ENCODE measurements at places on chromosomes 2 and 18. TPM values are rescaled to one million over a fixed set of nuclear protein-coding genes. Genes with fewer than 3 reads are reported as not detected.

The DOK6 gene
- total RNA-seq, result not detected

The RELCH gene
- total RNA-seq, result 41.2 TPM

The RAMP1 gene
- 0.64 TPM for total RNA-seq

The CXCR2 gene
- 0.15 TPM for total RNA-seq

The GKN1 gene
- total RNA-seq, result not detected

The CNDP2 gene
- total RNA-seq, result 141 TPM

The ATP6V1C2 gene
- not detected for total RNA-seq

The TRABD2A gene
- total RNA-seq, result 30.2 TPM

- no peak overlapping the region for H3K27ac ChIP-seq
- no peak for DNase-seq
- H3K36me3 ChIP-seq, result no peaks in the 10 kb centered on the region
- no peak overlapping the region for H3K4me3 ChIP-seq
These were observed 3.3 kb downstream of the KCNIP3 start for GRCh38 chr2:95300450-95300849.

GRCh38 chr2:169294001-169294675 lies 68.2 kb downstream of the LRP2 start:
- peaks cover 23% of the 10 kb centered on the region for H3K27me3 ChIP-seq
- no peaks in the 10 kb centered on the region for H3K36me3 ChIP-seq
- H3K4me1 ChIP-seq, result no peaks in the 10 kb centered on the region
- H3K27ac ChIP-seq, result no peak overlapping the region

DNA sequence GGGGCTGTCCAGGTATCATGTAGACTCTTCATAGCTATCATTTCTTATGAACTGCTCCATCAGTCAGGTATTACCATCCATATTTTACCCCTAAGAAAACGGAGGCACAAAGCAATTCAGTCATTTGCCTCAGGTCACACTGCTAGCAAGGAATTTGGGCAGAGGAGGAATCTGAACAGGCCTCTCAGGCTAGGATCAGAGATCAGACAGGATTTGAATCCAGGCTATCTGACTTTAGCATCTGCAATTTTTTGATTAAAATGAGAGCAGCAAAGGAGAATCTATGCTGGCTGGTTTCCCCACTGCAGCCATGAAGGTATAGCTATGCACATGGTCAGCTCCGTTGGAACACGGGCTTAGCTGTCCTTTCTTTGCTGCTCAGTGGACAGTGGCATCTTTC lies 60.1 kb downstream of the TACR1 start:
- no peaks in the 10 kb centered on the region for H3K4me1 ChIP-seq
- H3K27me3 ChIP-seq, result peaks cover 16% of the 10 kb centered on the region
- no peak overlapping the region for H3K27ac ChIP-seq
- H3K36me3 ChIP-seq, result no peaks in the 10 kb centered on the region
- H3K4me3 ChIP-seq, result no peak overlapping the region

GRCh38 chr2:7437716-7438632 lies 520.8 kb downstream of the RNF144A start:
- peak overlapping the region; percentile 57 for H3K4me3 ChIP-seq
- no peaks in the 10 kb centered on the region for H3K27me3 ChIP-seq

- H3K4me3 ChIP-seq, result no peak overlapping the region
- H3K36me3 ChIP-seq, result no peaks in the 10 kb centered on the region
- DNase-seq, result no peak
- no peaks in the 10 kb centered on the region for H3K4me1 ChIP-seq
- peaks cover 8% of the 10 kb centered on the region for H3K27me3 ChIP-seq
These were observed 104.1 kb upstream of the OTOS start for GRCh38 chr2:240244543-240244942.

GRCh38 chr2:64837925-64838641 lies 151.1 kb upstream of the SLC1A4 start:
- H3K4me1 ChIP-seq, result peaks cover 10% of the 10 kb centered on the region
- DNase-seq, result no peak
- no peak overlapping the region for H3K27ac ChIP-seq
- no peaks in the 10 kb centered on the region for H3K36me3 ChIP-seq
- peaks cover 9% of the 10 kb centered on the region for H3K27me3 ChIP-seq
- H3K4me3 ChIP-seq, result no peak overlapping the region

DNA sequence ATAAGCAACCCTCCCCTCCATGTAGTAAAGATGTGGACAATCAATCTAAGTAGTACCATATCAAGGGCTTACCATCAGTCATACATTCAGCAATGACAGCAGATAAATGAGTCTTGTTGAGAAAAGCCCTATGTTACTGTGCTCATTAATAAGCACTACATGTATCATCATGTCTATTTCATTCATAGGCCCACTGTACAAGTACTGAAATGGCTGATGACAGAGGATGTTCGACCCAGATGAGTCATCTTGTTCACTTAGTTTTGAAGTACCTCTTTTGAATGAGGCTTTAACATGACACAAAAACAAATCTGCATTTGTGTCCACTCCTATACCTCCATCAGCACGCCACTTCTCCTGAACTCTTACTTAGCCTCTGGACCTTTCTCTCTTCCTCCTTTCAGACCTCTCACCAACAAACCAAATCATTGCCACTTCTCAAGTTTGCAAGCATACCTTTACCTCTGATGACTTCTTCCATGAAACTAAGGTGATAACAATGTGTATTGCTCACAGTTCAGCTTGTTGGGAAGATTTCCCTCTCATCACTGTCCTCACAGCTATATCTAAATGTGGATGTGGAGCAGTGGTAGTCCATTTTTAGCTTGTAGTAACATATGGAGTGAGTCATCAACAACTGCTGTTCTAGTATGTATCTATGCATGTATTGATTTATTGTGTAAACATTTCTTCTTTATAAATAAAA lies 921.0 kb upstream of the SLC39A10 start:
- no peak for DNase-seq
- no peak overlapping the region for H3K4me3 ChIP-seq
- H3K27ac ChIP-seq, result no peak overlapping the region

DNA sequence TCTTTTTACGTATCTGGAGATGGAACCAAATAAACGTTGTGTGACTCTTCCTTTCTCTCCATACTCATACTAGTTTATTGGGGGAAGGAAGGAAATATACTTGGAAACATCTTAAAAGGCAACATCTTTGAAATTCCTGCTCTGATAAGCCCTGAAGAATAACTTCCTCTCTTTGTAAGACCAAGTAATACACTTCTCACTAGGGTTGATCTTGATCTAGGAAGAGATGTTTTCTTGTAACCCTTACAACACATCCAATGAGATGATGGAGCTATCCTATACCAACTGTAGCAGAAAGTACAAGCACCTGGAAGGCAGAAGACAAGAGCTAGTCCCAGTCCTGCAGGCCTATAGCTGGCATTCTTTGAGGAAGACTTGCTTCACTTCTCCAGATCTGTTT lies 2.0 kb downstream of the ANKRD44 start:
- no peak for DNase-seq
- peaks cover 37% of the 10 kb centered on the region for H3K36me3 ChIP-seq
- peak overlapping the region; percentile 93 for H3K27ac ChIP-seq
- H3K27me3 ChIP-seq, result no peaks in the 10 kb centered on the region

DNA sequence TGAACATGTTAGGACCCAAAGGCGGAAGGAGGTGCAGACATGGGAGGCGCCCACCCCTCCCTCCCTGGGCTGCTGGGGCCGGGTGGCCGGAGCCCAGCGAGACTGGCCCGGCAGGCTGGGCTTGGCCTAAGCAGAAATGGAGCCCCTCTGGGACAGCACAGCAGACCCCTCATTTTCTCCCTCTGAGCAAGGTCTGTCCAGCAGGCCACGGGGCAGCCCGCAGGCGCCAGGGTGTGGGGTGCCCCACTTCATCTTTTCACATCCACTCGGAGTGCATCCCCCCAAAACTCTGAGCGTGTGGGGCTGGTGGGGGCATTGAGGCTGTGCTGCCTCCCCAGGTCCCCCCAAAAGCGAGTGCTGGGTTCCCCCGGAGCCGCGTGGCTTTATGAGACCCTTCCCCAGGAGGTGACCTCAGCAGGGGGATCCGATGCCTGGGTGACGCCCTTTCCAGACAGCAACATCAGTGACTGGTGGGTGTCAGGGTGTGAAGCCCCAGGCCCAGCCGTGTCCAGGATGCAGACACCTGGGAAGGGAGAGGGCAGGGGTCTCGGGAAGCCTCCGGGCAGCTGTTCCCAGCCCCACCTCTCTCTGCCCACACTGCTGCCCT lies 36.7 kb upstream of the GPC1 start:
- peaks cover 8% of the 10 kb centered on the region for H3K4me1 ChIP-seq
- no peak overlapping the region for H3K4me3 ChIP-seq
- no peak overlapping the region for H3K27ac ChIP-seq
- no peak for DNase-seq

GRCh38 chr18:37705016-37705415 lies 139.4 kb upstream of the CELF4 start:
- no peaks in the 10 kb centered on the region for H3K4me1 ChIP-seq
- DNase-seq, result no peak
- H3K36me3 ChIP-seq, result no peaks in the 10 kb centered on the region
- no peaks in the 10 kb centered on the region for H3K27me3 ChIP-seq
- H3K4me3 ChIP-seq, result no peak overlapping the region

DNA sequence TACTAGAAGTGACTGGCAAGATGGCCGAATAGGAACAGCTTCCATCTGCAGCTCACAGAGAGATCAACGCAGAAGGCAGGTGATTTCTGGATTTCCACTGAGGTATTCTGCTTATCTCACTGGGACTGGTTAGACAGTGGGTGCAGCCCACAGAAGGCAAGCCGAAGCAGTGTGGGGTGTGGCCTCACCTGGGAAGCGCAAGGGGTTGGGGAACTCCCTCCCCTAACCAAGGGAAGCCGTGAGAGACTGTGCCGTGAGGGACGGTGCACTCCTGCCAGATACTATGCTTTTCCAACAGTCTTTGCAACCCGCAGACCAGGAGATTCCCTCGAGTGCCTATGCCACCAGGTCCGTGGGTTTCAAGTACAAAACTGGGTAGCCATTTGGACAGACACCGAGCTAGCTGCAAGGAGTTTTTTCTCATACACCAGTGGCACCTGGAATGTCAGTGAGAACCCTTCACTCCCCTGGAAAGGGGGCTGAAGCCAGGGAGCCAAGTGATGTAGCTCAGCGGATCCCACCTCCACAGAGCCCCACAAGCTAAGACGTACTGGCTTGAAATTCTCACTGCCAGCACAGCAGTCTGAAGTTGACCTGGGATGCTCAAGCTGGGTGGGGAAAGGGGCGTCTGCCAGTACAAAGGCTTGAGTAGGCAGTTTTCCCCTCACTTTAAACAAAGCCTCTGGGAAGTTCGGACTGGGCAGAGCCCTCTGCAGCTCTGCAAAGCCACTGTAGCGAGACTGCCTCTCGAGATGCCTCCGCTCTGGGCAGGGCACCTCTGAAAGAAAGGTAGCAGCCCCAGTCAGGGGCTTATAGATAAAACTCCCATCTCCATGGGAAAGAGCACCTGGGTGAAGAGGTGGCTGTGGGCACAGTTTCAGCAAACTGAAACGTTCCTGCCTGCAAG lies 40.1 kb downstream of the PLEK start:
- H3K27ac ChIP-seq, result no peak overlapping the region
- peaks cover 46% of the 10 kb centered on the region for H3K36me3 ChIP-seq
- no peak for DNase-seq

- H3K4me3 ChIP-seq, result no peak overlapping the region
- no peaks in the 10 kb centered on the region for H3K36me3 ChIP-seq
- peaks cover 3% of the 10 kb centered on the region for H3K4me1 ChIP-seq
- H3K27ac ChIP-seq, result no peak overlapping the region
- H3K27me3 ChIP-seq, result no peaks in the 10 kb centered on the region
These were observed 171.6 kb downstream of the MBD2 start for GRCh38 chr18:54052732-54053429.

DNA sequence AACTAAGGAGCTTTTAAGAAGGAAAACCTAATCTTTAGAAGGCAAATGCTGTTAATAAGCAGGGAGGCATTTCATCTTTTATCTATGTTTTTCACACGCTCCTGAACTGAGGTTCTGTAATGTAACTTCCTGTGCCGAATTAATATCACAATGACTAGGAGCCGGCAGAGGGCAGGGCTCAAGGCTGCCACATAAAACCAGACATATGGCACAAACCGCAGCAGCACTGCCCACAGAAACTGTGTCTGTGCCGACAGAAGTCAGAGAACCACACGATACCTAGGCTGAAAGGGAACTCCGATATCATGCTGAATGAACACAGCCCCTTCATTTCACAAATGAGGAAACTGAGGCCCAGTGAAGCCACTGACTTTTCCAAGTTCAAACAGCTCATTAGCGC lies 112.1 kb downstream of the EIPR1 start:
- H3K4me1 ChIP-seq, result peaks cover 2% of the 10 kb centered on the region
- no peak overlapping the region for H3K27ac ChIP-seq
- H3K36me3 ChIP-seq, result peaks cover 3% of the 10 kb centered on the region
- no peak overlapping the region for H3K4me3 ChIP-seq

- H3K27me3 ChIP-seq, result peaks cover 43% of the 10 kb centered on the region
- DNase-seq, result no peak
- H3K4me3 ChIP-seq, result no peak overlapping the region
- H3K27ac ChIP-seq, result no peak overlapping the region
- no peaks in the 10 kb centered on the region for H3K36me3 ChIP-seq
These were observed 130.6 kb upstream of the ATP5MC3 start for GRCh38 chr2:175312137-175312536.

DNA sequence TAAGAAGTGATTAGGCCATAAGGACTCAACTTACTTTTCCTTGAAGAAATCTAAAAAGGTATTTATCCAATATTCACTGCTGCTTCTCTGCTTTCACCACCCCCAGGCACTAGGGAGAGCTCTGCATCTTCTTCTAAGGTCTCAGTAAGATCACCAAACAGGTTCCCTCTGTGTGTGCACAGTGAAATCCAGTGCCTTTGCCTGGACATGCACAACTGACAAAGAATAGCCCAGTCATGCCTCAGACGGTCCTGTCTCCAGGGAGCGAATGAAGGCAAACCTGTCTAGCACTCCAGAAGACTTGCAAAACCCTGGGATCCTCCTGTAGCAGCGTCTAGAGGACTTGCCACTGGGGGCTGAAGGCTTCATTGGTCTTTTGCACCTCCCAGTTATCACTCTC lies 344.5 kb upstream of the LRATD1 start:
- H3K4me1 ChIP-seq, result no peaks in the 10 kb centered on the region
- no peak overlapping the region for H3K27ac ChIP-seq
- no peaks in the 10 kb centered on the region for H3K36me3 ChIP-seq
- H3K27me3 ChIP-seq, result no peaks in the 10 kb centered on the region

DNA sequence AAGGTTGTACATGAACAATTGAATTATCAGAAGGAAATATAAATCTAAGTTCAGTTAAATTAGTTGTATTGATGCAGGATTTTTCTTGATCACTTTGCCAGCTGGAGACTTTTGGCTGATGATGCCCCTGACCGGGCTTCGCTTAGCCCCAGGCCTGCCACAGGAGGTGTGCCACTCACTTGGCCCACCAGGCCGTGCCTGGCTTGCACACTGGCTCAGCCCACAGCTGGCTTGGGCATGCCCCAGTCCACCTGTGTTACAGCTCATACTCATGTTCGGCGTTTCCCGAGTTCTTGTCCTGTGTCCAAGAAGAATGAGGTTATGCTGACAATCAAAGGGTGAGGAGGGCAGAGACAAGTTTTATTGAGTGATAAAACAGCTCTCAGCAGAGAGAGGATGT lies 773.9 kb upstream of the FANCL start:
- no peak for DNase-seq
- H3K27ac ChIP-seq, result no peak overlapping the region
- no peaks in the 10 kb centered on the region for H3K36me3 ChIP-seq
- H3K27me3 ChIP-seq, result no peaks in the 10 kb centered on the region
- H3K4me3 ChIP-seq, result no peak overlapping the region
- no peaks in the 10 kb centered on the region for H3K4me1 ChIP-seq

- H3K27me3 ChIP-seq, result peaks cover 18% of the 10 kb centered on the region
- H3K27ac ChIP-seq, result no peak overlapping the region
- peak; percentile 21 for DNase-seq
- H3K36me3 ChIP-seq, result no peaks in the 10 kb centered on the region
- no peak overlapping the region for H3K4me3 ChIP-seq
- no peaks in the 10 kb centered on the region for H3K4me1 ChIP-seq
These were observed 37.3 kb downstream of the CAPN13 start for GRCh38 chr2:30769891-30770462.
